Psoas muscle (tissue), 8 donors: ENCODE measurements at places on chromosomes 6 and 20.

DNA sequence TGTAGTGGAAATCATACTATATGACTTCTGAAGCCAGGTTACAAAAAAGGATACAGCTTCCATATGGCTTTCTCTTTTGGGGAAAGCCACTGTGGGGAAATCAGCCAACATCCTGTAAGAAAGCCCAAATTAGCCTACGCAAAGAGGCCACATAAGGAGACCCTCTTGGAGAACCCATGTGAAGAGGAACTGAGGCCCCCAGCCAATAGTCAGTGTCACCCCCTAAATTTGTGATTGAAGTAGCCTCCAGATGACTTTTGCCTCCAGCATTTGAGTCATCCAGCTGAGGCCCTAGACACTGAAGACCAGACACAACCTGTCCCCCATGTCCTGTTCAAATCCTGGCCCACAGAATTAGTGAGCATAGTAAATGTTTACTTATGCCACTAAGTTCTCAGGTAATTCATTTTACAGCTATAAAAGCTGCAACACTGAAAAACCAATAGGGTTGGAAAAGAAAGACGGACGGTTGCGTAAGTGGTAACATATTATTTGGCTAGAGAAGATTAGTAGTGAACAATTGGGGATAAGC lies 60.4 kb downstream of the HMGCLL1 start:
- DNase-seq: no peak

DNA sequence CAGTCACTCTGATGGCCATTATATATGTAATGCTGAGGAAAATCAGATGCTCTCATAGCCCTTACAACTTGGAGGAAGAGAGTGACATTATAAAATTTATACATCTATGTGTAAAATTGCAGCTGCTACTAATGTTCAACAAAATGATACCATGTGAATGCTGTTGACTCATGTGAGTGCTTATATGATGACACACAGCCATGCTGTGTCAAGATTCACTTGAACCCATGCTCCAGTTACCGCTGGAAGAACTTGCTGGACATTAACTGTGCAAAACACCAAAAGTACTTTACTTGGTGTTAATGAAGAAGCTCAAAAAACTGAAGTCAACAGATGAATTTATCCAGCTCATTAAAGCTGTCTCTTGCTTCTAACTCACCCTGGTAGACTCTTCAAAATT lies 318.9 kb upstream of the PLCB4 start:
- no peak for DNase-seq

GRCh38 chr6:157962601-157963302 lies 18.9 kb upstream of the SYNJ2 start:
- no peak for DNase-seq

DNA sequence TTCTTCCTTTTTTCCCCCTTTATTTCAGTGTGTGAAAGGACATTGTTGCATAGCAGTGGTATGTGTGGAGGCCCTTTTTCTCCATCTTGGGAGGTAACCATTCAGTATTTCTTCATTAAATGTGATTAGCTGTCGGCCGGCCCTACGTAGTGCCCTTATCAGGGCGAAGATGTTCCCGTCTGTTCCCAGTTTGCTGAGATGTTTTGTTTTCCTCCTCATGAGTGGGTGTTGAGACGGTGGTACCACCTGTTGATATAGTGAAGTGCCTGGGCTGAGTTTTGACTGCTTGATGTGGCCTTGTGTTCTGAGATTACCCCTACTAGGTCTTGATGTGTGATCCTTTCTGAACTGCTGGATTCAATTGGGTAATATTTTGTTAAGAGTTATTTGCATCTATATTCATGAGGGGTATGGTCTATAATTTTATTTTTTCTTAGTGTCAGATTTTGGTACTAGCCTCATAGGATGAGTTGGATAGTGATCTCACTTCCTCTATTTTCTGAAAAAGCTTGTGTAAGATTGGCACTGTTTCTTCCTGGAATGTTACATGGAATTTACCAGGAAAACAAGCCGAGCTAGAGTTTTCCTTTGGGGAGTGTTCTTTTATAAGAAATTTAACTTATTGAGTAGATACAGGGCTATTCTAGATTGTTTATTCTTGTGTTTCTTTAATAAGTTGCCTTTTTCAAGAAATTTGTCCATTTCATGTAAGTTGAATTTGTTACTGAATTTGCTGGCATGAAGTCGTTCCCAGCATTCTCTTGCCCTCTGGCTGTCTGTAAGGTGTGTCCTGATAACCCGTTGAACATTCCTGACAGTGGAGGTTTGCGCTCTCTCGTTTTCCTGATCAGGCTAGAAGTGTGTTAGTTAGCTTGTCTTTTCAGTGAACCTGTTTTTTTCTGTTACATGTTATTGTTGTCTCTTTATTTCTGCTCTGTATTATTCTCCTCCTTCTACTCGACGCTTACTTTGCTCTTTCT lies 4.3 kb downstream of the MTG2 start:
- DNase-seq: no peak

DNA sequence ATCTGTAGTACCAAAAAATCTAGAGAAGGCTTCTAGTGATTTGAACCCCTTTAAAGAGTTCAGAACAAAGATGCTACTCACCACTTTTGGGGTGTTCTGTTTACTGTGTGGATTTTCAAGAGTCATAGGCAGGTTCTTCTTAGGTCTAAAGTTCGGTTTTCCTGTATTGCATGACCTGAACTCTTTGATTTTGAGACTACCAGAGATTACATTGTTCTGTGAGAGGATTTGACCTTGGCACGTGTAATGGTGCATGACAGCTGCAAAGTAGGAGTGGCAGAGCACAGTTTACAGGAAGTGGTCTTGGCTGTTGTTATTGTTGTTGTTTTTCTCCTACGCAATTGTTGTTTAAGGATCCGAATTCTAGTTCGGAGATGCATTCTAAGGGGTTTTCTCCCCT lies 592.7 kb downstream of the EPHA7 start:
- no peak for DNase-seq

GRCh38 chr20:23200413-23200812 lies 114.3 kb upstream of the CD93 start:
- no peak for DNase-seq

DNA sequence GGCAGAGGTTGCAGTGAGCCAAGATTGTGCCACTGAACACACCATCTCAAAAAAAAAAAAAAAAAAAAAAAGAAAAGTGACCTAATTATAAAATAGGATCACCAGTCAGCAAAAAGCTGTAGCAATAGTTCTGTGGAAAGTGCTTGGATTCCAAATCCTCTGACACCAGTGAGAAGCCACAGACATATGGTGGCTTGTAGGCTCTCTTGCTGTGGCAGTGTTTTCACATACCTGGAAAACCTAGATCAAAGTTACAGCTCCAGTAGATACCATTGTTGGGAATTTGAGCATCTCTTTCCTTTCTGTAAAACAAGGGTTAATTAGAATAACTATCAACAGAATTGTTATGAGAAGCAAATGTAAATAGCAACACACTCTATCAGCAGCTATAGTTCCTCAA lies 4.1 kb downstream of the CCDC170 start:
- DNase-seq: no peak
